Stimulated activated CD4-positive, alpha-beta T cell treated with anti-CD3 and anti-CD28 coated beads, Interleukin-1b, Interleukin-23, amount 100 ng/mL, for 1 hour (primary cell): ENCODE measurements at places on chromosomes 2 and 18.

DNA sequence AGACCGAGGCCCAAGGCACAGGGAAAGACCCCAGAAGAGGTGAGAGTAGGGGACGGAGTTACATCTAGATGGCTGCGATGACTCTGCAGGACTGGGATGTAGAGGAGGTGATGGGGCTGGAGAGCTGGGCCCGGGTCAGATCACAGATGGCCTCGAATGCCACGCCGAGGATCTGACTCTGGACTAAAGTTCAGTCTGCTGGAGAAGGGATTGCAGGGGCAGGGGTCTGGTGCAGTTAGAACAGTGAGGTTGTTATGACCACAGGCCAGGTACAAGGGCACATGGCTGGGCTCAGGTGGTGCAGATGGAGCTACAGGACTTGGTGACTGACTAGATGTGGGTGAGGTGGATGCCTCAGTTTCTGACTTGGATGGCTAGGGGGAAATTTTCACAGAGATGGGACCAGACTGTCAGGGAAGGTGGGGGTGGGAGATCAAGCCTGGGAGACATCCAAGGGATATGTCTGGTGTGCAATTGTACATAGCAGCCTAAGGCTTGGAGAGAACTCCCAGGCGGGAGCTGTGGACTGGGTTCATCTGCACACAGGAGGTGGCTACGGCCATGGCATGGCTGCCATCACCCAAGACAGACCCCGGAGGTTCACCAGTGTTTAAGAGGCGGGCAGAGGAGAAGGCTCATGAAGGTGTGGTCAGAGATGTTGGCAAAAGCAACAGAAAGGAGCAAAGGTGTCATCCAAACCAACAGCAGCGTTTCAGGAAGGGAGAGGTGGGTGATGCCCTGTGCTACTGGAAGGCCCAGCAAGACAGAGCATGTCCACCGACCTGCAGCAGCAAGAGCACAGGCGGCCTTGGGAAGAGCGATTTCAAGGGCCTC, 66.9 kb downstream of the CIB4 start:
- DNase-seq, result no peak

DNA sequence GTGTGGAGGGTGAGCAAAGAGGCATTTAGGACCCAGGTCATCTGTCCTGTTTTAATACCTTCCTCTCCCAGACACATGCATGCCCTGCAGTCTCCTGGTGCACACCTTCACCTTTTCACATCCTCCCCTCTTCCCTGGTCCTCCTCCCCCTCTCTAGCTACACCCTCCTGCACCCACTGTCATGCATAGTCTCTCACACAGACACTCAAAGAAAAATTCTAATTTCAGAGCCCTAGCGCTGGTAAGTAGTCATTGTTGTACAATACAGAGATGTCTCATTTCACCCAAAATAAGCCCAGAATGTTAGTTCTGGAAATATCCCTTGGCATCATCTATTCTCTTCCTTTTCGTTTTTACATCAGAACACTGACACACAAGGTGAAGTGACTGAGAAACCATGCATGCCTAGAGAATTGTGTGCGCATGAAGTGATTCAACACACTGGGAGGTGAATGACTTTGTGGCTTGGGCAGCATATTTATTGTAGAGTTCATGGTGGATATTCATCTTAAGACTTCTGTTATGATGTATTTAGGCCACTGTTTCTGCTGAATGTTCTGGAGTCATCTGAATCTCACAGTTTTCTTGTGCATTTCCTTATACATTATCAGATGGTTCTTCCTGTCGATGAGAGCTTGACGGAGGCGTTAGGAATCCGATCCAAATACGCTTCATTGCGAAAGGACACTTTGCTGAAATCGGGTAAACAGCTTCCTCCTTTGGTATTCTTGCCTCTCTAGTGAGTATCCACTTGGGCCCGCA, 69.9 kb downstream of the COA5 start:
- no peak for DNase-seq

- DNase-seq, result no peak
Observed at GRCh38 chr2:33108483-33109443, 162.0 kb downstream of the LTBP1 start.

- DNase-seq, result no peak
Observed at GRCh38 chr2:226953206-226953605, 117.4 kb downstream of the RHBDD1 start.

DNA sequence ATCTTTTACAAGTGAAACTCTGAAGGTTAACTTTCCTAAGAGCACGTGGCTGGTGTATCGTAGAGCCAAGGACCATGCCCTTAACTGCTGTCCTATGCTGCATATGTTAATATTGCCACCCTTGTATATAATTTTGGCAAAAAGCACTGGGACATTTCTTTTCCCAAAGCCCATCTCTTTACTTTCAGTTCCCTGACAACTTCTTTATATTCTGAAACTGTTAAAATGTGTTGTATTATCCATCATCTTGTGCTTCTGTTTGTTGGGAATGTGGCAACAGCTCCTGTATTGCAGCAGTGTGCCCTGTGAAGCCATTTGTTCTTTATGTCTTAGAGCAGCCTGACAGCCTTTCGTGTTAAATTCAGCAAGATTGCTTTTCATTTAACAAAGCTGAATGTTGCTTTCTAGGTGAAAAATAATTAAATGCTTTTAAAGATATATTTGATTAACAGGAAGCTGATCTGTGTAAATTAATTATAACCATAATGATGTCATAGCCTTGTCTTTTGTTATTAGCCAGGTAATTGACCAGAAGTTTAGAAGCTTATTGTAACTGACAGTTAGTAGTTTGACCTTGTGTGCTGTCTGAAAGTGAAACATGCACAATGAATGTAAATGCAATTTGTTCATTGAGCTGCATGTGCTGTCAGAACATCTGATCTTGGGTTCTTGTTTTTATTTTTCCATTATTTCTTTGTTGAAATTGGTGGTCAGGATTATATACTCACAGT, 9.7 kb downstream of the RHBDD1 start:
- DNase-seq, result no peak

- no peak for DNase-seq
Observed at GRCh38 chr18:8863427-8863826, 158.1 kb downstream of the MTCL1 start.

- no peak for DNase-seq
Observed at GRCh38 chr18:42976869-42977590, 138.5 kb downstream of the RIT2 start.

GRCh38 chr2:65294136-65294535, 66.5 kb downstream of the ACTR2 start:
- no peak for DNase-seq

- no peak for DNase-seq
Observed at GRCh38 chr2:95539836-95540235, 52.0 kb upstream of the TRIM43 start.

DNA sequence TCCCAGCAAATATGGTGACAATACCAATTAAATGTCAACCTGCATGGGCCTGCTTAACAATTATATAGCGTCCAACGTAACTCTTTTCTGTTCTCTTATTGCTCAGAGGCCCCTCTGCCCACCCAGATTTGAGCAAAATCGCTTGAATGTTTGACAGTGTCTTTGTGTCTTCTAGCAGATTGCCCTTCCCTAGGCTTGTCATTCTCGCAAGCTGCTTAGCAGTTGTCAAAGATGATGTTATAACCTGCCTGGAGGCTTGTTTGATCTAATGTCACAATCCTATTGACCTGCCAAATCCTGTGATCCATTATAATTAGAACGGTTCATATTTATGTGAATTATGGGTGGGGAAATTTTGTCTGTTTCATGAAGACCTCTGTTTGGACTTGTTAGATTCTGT, 108.8 kb downstream of the FARSB start:
- no peak for DNase-seq

DNA sequence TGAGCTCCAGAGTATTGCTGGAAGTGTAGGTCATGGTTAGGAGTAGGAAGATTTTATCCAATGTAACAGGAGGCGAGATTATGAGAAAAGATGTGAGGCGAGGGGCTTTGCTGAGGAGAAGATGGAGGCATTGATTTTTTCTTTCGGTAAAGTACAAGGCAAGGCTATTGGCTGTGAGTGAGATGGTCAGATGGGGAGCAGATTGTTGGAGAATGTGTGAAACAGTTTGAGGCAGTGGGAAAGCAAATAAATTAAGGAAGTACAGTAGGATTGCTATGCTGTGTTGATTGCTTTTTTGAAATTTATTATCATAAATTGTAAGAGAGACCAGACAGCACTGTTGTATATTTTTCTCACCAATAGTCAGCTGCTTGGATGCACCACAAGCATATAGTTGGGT, 173.3 kb downstream of the KCNE4 start:
- DNase-seq, result no peak

DNA sequence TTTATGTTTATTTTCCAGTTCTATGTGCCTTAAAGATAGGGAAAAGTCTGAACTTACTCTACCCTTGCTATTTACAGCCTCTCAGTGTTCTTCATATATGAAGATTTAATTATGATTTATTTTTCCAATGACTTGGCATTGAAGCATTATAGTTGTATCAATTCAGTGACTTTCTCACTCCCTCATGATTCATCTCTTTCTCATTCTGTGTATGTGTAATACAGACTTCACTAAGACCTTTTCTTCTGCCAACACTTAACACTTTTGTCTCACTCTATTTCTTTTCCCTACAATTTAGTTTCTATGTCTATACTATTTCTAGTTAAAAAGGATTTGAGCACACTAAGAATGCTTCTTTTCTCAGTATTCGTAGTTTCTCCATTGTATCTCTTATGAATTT, 1470.3 kb upstream of the ACVR2A start:
- DNase-seq, result no peak

- DNase-seq, result no peak
Observed at GRCh38 chr18:12079491-12080237, 14.0 kb upstream of the ANKRD62 start.

- DNase-seq, result no peak
Observed at GRCh38 chr2:240920783-240921231, 14.7 kb downstream of the CROCC2 start.

DNA sequence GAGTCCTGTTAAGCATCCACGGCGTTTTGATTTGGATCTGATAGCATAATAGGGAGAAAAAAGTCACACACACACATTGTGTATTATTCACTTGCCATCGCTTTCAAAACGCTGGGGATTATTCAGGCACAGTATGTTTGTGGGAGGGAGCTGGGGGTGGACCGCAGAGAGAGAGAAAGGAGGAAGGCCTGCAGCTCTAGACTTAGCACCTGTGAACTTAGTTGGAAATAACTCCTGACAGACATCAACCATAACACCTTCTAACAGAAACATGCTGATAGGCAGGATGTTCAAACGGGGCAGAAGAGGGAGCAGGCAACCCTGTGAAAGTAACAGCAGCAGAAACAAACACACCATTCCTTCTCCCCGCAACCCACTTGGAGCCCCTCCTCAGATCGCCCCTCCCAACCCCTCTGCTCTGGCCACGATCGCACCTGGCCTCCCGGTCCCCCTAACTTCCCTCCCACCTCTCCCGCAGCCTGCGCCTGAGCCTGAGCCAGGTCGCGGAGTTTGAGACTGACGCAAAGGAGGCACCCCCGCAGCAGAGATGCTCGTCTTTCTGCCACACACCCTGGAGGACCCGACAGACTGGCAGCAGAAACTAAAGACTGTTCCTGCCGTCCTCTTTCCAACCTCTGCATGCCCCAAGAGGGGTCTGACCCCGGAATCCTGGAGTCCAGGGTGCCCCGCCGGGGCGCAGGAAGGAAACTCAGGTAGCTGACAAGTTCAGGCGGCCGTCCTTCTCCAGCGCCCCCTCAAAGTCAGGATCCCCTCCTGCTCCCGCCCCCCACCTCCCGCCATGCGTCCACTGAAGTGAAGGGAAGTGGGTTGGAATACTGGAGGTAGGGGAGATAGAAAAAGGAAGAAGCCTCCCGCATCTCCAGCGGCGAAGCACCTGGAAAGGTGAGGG, 738 bp downstream of the CHST9 start:
- DNase-seq, result no peak

- DNase-seq, result no peak
Observed at GRCh38 chr2:128409326-128410034, 90.8 kb upstream of the HS6ST1 start.

GRCh38 chr2:95386031-95386430, 16.5 kb upstream of the FAHD2A start:
- DNase-seq, result no peak

GRCh38 chr18:60981682-60982328, 351.4 kb upstream of the CDH20 start:
- DNase-seq, result no peak

GRCh38 chr18:70288171-70288850, 534 bp upstream of the SOCS6 start:
- no peak for DNase-seq

GRCh38 chr2:31137211-31138036, 816 bp downstream of the GALNT14 start:
- no peak for DNase-seq

- DNase-seq, result no peak
Observed at GRCh38 chr2:120741571-120742561, 6.2 kb downstream of the GLI2 start.

- no peak for DNase-seq
Observed at GRCh38 chr2:19708776-19709175, 193.0 kb downstream of the TTC32 start.

GRCh38 chr2:238728330-238729260, 119.3 kb upstream of the TWIST2 start:
- DNase-seq, result no peak

GRCh38 chr18:48878471-48878870, 72.3 kb downstream of the SMAD7 start:
- DNase-seq, result no peak
